ENCODE measurements at places on chromosomes 4 and X.
A peak's percentile ranks its signal among the peaks of the same experiment; 100 is the strongest.

GRCh38 chr4:183107891-183108459 is 8.9 kb downstream of the WWC2 start:
- no peak for DNase-seq

GRCh38 chr4:128715616-128716015 is 93.9 kb upstream of the JADE1 start:
- DNase-seq: no peak

GRCh38 chr4:3436798-3437581 is 4.8 kb upstream of the HGFAC start:
- peak; percentile 33 for DNase-seq

- no peak for DNase-seq
Observed at GRCh38 chrX:47646636-47647035, 3.7 kb downstream of the ELK1 start.

GRCh38 chr4:41061482-41062185 is 152.7 kb downstream of the APBB2 start:
- no peak for DNase-seq

DNA sequence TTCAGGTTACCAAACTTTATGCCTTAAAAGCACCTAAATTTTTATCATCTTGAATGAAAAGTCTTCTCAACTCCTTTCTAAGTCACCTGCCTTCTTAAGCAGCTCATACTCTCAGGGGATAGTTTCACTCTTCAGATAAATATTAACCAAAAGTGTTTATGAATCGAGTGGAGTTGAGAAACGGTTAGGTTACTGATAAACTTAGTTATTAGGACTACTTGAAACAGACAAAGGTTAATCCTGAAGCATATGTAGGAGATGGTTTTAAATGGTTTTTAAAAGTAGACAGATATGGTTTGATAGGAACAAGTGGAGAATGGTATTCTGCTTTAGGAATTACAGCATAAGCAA is 32.8 kb downstream of the CLDN22 start:
- no peak for DNase-seq

- no peak for DNase-seq
Observed at GRCh38 chr4:66568001-66568400, 897.7 kb upstream of the EPHA5 start.

GRCh38 chr4:1180663-1181062 is 8.3 kb upstream of the SPON2 start:
- DNase-seq: no peak

DNA sequence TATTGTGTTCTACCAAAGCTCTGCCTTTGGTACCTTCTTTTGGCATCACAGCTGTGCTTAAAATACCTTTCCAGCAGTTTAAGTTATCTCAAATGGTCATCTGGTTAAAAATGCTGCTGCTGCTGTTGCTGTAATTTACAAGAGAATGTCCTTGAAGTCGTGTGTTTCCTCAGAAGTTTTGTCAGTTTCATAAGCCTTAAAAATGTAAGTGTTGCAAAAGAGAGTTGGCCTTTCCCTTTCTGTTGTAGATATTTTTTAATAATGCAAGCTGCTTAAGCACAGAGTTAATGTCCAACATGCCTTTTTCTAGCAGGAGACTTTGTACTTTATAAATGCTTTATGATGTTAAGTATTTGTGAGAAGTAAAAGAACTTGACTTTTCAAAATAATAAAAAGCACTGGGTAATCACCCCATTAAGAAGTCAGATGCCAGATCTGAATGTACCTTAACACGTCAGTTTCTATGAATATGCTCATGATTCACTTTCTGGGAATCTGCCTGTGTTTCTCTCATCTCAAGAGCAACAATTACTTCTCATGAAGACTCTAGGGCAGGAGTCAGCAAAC is 35.3 kb upstream of the TENM3 start:
- peak; percentile 40 for DNase-seq

DNA sequence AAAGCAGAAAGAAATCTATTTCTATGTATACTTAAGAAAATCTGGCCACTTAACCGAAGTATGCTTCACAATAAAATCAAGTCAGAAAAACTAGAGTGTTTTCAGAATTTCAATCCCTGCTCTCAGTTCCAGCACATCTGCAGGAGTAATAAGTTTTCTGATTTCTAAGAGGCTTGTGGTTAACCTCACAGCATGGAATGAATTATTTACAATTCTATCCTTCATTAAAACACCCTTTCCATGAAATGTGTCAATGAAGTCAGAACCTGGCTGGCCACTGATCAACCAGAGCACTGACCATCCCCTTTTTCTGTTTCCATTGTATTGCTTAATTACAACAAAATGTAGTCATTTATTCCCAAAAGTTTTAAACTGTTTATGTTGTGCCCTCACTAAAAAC is 781.4 kb upstream of the INTU start:
- peak; percentile 21 for DNase-seq

DNA sequence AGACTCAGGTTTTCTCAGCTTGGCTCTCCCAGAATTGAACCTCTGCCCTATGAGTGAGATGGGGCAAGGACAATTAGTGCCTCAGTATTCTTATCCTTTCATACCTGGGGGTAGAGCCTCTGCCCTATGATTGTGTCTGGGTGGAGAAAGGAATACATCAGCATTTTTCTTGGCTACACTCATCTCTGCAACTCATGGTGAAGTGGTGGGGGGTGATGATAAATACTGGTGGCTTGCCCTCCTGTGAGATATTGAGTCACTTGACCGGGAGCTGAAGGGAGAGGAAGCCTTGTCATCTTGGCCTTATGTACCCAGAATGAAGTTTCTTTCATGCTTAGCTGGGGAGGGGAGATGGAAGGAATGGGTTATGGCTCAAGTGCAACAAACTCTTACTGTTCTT is 71.3 kb upstream of the ENOX2 start:
- DNase-seq: no peak

GRCh38 chrX:65587616-65588526 is 53.3 kb upstream of the LAS1L start:
- no peak for DNase-seq

DNA sequence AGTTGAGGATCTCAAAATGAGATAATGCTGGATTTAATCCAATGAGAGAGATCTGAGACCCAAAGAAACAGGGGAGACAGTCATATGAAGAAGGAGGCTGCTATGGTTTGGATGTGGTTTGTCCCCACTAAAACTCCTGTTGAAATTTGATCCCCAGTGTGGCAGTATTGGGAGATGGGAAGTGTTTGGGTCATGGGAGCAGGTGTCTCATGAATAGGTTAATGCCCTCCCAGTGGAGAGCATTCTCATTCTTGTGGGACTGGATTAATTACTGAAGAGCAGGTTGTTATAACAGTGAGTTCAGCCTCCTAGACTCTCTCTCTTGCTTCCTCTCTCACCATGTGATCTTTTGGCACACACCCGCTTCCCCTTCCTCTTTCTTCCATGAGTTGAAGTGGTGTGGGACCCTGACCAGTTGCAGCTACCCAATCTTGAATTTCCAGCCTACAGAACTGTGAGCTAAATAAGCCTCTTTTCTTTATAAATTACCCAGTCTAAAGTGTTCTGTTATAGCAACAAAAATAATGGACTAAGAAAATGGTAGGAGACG is 70.3 kb downstream of the PPEF2 start:
- no peak for DNase-seq
